ENCODE measurements at places on chromosomes 6 and 20.

DNA sequence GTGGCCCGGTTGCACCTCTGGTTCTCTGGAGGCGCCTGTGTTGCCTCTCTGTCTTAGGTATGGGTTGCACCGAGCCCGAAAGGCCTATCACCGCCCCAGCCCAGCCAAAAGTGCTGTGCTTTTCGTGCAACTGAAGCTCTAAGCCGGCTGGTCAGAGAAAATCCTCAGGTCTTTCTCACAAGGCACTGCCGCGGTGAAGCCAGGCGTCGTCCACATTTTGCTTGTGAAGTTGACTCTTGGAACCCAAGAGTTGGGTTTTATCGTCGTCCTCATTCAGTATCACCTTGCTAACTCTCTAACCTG lies 726 bp upstream of the EMILIN3 start:
- DNase-seq = no peak

- DNase-seq = no peak
These were observed 28.5 kb upstream of the GFOD1 start for GRCh38 chr6:13515912-13516311.

GRCh38 chr6:2744209-2744771 lies 6.4 kb downstream of the MYLK4 start:
- DNase-seq = no peak

- no peak for DNase-seq
These were observed 5.9 kb downstream of the TMEM63B start for GRCh38 chr6:44133003-44133931.

- no peak for DNase-seq
These were observed 1308.1 kb upstream of the GJE1 start for GRCh38 chr6:140824595-140824994.

DNA sequence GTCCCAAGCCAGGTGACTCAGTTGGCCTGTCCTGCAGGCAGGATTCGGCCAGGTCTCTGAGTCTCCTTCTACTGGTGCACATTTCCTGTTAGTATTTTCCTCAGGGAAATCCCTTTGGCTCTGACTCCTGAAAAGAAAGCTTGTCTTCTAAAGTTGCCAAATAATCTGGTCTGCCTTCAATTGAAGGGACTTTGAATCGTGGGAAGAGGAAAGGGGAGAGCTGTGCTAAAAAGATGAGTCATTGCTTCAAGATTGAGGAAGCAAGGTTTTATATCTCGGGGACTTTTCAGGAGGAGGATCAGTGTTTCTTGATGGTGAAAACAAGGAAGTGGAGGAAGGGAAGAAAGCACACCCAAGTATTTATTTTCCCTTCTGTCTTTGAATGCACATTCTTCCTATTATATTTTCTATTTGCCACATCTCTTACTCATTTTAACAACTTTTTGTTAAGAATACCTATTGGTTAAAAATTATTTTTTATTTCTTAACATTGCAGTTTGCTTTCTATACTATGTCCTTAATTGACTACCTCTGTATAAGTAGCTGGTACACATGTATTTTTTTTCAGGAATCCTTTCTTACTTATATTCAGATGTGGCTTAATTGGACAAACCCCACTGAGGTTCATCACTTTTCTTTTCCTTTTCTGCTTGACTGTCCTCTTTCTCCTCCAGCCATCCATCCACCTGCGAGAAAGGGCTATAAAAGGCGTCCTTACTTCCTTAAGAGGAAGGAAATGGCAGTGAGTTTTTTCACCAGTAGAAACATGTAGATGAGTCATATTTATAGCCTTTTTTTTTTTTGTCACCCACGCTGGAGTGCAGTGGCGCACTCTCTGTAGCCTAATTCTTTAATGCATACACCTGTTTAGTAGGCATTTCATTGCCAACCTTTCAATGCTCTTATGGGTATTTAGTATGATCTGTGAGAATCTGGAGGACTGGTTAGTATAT lies 15.0 kb upstream of the IFNGR1 start:
- no peak for DNase-seq

DNA sequence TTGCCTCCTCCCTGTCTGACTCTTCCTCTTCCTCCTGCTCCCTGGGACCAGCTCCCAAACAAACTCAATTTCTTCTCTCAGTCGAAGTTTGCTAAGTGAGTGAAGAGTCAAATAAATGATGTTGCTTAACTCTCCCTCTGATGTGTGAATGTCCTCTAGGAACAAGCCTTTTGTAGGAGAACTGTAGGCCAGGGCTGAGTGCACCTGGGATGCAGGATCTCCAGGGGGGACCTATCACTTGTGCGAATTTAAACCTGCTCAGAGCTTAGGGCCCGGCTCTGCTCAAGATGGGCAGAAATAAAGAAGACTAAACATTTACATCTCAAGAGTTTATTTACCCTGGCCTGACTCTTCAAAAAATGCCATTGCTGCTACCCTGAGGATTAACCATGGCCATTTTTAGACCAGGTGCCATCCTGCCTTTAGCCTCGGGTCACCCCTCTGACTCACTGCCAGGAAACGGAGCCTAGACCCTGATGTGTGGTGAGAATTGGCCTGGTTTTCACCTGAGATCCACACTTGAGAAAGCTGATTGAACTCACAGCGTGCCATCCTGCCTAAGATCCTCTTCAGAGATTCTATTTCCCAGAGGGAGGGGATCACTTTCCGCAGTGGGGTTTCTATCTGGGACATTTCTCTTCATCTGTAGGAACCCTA lies 63.6 kb upstream of the CD93 start:
- DNase-seq = peak; percentile 42

DNA sequence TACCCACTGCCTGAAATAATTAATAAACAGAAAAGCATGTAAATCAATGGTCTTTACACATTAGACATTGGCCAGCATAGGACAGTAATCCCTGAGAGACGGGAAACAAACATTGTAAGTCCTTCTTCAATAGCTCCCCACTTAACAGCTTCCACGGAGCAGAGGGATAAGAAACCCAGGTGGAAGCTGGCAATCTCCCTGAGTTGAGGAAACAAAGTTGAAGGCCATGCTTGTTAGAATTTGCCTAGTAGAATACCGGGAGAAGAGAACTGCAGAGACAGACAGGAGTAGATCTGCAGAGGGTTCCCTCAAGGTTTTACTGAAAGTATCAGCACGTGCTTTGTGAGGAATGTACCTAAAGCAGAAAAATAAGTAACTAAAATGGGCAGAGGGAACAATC lies 33.9 kb downstream of the REV3L start:
- no peak for DNase-seq

DNA sequence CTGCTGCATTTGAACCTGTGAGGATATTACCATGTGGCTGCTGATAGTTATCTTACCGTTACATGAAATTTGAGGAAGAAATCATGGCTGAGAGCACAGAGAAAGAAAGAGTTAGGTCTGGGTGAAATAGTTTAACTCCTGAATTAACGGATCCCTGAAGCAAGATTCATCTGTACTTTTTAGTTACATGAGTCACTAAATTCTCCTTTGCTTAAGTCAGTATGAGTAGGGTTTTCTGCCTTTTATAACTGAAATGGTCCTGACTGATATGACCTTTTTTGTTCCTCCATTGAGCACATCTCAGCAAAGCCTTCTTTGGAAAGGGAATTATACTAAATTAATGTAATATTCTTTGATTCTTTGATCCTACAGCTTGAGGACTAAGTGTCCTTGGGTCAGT lies 333.3 kb upstream of the ZFP64 start:
- DNase-seq = no peak

GRCh38 chr6:129490521-129491255 lies 219.3 kb downstream of the ARHGAP18 start:
- no peak for DNase-seq

DNA sequence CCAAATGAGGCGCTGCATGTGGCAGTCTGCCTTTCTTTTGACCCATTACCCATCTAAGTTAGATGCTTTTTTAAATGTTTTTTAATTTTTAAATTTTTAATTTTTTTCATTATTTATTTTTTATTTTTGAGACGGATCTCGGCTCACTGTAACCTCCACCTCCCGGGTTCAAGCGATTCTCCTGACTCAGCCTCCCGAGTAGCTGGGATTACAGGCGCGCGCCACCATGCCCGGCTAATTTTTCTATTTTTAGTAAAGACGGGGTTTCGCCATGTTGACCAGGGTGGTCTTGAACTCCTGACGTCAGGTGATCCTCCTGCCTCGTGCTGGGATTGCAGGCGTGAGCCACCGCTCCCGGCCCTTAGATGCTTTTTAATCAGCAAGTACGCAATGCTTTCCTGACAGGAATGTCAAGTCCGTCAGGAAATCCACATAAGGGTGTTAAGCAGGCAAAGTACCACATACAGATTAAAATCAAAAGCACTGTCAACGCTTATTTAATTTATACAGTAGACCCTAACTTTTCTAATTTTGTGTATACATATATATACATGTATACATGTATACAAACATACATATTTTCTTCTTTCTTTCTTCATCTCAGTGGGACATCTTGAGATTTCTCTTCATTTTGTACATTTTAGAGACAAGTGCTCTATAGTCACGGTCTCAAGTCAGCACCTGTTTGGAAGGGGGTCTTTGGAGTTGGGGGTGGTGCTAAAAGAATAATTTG lies 995 bp upstream of the GSTA4 start:
- no peak for DNase-seq

DNA sequence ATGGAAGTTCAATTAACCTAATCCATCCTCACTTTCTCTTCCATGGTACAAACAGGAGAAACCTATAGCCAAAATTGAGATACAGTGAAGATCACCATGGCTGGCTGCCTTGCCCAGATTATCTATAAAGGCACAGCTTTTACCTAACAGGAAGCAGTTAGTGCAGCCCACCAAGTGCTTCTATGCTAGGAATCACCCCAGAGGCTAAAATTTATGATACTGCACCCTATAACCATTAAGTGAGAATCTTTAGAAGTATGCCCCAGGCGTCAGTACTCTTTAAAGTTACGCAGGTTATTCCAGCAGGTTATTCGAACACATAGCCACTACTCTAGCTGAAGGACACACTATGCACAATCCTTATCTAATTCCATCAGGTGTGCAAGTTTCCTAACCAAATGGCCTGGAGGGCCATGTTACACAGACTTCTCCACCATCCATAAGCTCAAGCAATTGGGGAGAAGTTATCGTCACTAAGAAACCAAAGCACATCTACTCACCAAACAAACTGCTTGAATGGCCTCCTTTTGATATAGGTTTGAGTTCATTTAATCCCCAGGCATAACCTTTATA lies 43.1 kb downstream of the MAN1A1 start:
- DNase-seq = no peak

GRCh38 chr6:5128351-5128750 lies 43.2 kb downstream of the PPP1R3G start:
- no peak for DNase-seq

GRCh38 chr6:105067329-105067728 lies 110.4 kb downstream of the LIN28B start:
- no peak for DNase-seq

GRCh38 chr20:21028921-21029320 lies 77.2 kb downstream of the LINC00237 start:
- no peak for DNase-seq

- DNase-seq = no peak
These were observed 27.8 kb downstream of the POFUT1 start for GRCh38 chr20:32235331-32236047.

DNA sequence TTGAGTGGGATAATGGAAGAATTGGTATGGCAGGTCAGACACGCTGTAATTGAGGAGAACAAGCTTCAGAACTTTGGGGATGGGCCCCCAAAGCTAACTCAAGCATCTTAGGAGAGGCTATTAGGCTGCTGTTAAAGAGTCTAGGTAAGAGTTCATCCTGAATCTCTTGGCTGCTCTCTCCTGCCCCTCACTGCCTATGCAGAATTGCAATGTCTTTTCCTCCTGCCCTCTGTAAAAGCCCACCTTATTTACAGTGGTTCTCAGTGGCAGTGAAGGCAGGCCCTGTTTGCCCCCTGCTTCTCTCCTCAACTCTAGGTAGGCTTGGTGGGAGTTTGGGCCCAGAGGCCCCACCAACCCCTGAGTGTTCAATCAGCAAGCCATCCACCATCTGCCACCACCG lies 55.0 kb downstream of the LYRM2 start:
- DNase-seq = no peak

- no peak for DNase-seq
These were observed 38.2 kb downstream of the OR2B2 start for GRCh38 chr6:27874016-27874415.

DNA sequence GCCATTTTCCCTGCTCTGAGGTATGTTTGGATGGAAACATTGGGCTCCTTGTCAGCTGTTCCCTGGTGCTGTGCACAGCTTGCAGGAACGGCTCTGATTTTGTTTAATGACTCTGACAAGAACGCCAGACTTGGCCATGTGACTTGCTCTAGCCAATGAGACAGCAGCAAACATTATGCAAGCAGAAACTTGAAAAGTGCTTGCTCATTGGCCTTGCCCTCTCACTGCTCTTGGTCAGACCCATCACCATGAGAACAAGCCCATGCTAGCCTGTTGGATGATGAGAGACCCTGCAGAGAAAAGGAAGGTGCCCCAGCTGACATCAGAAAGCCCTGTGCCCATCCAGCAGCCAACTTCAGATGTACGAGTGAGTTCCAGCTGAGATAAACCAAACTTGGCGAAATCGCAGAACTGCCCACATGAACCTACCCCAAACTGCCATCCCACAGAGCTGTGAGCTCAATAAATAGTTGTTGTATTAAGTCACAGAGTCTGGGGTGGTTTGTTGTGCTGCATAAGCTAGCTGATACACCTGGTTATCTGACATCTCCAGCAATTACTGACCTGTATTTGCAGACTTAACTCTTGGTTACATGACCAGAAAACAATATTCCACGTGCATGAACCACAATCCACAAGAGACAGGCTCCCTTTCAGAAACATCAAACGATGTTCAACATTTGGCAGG lies 96.9 kb downstream of the JPH2 start:
- no peak for DNase-seq

DNA sequence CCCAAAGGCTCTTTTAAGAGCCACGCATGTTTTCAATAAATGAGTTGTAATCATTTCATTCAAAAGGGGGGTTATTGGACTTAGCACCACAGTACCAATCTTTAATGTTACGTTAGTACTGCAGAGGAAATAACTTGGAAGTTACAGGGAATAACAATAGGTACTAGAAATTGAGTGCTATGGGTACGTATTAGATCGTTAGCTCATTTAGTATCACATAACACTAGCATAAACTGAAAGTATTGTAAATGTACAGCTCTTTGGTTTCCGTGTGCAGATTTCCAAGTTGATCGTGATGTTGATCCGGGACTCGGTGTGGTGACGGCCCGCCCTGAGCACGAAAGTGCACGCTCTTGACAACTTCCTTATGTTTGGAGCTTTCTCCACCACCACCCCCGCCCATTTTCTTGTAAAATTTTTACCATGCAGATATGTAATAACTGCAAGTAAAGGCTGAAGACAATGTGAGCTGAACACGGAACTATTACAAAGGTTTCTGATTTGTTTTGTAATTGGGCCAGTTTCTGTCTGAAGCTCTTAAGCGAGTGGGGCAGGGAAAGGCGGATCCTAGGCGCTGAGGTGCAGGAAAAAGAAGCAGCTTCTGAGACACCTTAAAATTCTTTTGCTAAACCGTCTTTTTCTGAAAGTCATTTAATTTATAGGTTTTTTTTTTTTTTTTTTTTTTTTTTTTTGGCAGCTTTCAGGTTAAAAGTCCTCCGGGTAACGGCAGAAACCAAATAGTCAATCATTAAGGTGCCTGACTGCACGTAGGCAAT lies 71.5 kb downstream of the HFE start:
- no peak for DNase-seq

DNA sequence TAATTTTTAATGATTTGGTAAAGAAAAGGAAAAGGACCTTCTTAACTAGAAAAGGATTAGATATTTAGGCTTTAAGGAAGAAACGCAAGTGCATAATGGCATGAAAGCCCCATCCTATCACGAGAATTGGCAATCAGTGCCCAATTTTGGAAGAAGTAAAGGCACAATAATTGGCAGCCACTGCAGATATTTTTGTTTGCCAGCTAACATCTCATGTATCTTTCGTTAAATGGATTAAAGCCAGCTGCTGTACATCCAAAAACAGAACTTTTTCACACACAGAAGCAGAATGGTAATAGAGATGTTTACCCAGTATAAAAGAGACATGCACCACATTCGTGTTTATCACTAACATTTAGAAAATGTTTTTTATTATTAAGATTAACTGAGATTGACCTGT lies 180.3 kb downstream of the C6orf118 start:
- DNase-seq = no peak
